Endothelial cell (in vitro differentiated cells): ENCODE measurements at places on chromosomes 5 and 9.

DNA sequence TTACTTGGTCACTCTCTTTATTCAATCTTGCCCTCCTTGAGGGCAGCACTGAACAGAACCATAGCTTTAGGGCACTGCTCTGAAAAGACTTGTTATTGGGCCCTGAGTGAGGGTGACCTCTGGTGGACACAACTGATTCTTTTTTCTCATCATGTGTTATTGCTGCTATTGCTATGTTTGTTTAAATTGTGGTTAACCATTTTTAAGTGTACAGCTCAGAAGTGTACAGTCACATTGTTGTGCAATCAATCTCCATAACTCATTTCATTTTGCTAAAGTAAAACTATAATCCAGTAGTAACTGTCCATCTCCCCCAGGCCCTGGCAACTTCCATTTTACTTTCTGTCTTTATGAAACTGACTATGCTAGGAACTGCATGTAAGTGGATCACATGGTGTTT is 351.1 kb upstream of the RIOK2 start:
- DNase-seq, result peak; percentile 31

GRCh38 chr5:153372425-153373129 is 117.9 kb upstream of the GRIA1 start:
- no peak for DNase-seq

GRCh38 chr5:26339576-26339975 is 698.8 kb downstream of the CDH9 start:
- no peak for DNase-seq

DNA sequence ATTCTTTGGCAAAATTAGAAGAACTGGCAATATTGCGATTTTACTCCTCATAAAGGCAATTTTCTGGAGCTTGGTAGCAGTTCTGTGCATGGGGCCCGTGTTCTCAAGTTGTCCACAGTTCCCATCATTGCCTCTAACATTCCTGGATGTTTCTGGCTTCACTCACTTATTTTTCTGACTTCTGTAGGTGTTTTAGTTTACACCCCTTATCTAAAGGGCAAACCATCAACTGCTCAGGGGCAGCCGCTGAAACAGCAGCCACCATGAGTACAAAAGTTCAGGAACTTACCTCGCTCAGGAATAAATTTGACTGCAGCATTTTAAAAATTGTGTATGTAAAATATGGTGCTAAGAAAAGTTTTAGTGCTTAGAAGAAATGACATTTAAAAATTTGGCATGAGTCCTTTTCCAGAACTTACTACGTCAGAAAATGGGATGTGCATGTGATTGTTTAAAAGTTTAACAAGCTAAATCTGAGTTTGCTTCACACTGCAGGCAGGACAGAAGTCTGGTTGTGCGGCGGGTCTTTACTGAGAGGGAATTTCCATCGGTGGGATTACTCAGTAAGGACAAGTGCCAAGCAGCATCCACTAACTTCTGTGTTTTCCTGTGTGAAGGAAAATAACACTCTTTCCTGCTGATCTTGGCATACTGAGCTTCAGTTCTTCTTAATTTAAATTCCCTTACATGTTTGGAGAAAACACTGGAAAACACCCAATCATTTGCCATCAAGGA is 261.7 kb downstream of the MAT2B start:
- no peak for DNase-seq
